ENCODE measurements at places on chromosomes 2 and 18. TPM values are rescaled to one million over a fixed set of nuclear protein-coding genes. Genes with fewer than 3 reads are reported as not detected.

DNA sequence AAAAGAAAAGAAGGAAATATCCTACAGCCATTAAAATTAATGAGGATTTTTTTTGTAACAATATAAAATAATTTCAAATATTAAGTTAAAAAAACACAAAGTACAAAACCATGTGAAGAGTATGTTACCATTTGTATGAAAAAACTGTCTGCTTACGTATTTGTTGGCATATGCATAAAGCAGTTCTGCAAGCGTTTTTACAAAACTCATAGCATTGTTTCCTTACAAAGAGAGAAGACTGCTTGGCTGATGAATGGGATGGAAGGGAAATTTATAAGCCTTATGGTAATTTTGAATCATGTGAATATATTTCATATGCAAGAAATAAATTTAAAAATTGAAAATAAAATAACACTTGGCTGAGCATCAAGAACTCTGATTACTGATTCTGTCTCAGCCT is 63.1 kb downstream of the METTL4 start:
- DNase-seq, result no peak

DNA sequence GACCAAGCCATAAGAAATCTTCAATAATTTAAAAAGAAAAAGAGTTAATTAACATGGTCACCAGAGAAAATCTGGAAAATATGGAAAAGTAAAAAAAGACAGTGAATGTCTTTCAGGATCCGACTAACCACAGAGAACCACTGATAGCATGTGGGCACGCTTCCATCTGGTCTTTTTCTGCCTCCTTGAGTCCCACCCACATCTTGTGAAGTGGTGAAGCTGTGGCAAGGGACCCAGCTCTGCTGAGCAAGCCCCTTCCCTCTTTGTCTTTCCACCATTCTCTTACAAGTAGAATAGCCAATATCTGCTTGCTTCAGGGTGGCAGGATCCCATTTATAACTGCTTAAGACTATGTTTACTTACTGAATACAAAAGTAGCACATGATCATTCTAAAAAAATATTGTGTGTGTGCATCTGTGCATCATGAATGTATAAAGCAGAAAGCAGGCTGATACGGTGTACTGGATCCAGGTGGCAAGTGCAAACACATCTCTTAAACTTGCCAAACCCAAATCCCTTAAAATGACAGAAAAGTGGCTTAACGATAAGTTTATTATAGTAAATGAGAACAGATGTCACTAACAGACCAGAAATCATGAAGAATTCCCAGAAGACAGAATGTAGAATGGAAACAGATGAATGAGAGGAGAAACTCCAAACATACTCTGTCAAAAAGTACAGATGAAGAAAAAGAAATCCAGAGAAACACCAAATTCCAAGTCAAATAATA is 52.3 kb downstream of the FOXI3 start:
- no peak for DNase-seq

Gene NRP2
- 82.0 TPM for total RNA-seq

Gene ANO7
- 0.59 TPM for total RNA-seq

GRCh38 chr2:210199186-210199765 is 26.0 kb downstream of the ACADL start:
- DNase-seq, result no peak

DNA sequence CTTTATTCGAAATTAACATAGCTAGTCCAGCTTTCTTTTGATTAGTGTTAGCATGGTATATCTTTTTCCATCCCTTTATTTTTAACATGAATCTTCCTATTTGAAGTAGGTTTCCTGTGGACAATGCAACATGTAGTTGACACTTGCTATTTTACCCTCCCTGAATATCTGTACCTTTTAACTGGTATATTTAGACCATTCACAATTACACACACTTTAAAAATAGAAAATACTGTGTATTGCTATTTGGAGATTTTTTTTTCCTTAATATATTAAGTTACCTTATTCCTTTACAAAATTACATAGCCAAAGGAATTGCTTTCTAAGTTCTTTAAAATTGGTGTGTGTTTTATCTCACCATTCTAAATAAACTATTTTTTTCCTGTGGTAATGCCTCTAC is 15.0 kb downstream of the RNF144A start:
- no peak for DNase-seq

DNA sequence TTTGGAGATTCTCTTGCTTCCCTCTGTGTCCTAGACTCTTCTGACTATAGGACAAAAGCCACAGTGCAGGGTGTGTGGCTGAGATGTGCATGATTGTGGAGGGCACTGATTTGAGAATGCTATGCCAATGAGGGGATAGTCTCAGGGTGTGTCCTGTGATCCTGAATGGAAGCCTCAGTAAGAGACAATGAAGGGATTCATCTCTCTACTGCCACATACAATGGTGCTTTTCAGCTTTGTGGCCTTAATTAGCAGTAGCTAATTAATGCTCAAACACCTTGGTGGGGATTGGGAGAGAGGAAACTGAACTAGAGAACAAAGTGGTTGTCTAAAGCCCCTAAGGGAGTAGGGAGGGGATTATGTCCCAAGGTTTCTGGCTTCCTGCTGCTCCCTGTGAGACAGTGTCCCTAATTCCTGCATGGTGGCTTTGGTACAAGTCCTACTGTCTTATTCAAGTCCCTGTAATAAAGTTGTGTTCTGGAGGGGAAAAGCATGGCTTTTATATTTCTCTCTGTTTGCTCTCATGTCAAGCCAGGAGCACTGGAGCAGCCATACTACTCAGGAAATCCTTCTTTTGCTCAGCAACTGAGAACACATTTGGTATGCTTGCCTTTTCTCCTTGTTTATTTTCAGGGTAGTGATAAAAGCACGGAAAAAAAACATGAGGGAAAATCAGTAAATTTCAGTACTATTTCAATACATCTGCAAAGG is 415.2 kb upstream of the TCF4 start:
- no peak for DNase-seq

GRCh38 chr18:42141439-42141838 is 186.4 kb downstream of the PIK3C3 start:
- no peak for DNase-seq

GRCh38 chr2:28438532-28439063 is 45.9 kb downstream of the FOSL2 start:
- DNase-seq, result no peak

Gene MAL
- not detected for total RNA-seq

DNA sequence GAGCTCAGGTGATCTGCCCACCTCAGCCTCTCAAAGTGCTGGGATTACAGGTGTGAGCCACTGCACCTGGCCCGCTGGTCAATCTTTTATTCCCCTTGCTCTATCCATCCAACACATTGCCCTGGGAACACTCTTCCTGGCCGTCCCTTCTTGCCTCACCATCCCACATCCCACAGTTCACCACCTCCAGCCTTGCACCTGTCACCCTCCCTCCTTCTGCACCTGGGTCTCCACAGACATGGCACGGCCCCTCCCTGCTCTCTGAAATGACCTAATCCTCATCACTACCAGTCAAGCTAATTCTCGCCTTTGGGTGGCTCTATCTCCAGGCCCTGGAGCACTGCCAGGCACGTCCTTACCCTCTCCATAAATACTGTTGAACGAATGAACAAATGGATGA is 116.9 kb upstream of the TEX51 start:
- no peak for DNase-seq

GRCh38 chr18:35620765-35621164 is 39.2 kb downstream of the GALNT1 start:
- DNase-seq, result peak; percentile 30

DNA sequence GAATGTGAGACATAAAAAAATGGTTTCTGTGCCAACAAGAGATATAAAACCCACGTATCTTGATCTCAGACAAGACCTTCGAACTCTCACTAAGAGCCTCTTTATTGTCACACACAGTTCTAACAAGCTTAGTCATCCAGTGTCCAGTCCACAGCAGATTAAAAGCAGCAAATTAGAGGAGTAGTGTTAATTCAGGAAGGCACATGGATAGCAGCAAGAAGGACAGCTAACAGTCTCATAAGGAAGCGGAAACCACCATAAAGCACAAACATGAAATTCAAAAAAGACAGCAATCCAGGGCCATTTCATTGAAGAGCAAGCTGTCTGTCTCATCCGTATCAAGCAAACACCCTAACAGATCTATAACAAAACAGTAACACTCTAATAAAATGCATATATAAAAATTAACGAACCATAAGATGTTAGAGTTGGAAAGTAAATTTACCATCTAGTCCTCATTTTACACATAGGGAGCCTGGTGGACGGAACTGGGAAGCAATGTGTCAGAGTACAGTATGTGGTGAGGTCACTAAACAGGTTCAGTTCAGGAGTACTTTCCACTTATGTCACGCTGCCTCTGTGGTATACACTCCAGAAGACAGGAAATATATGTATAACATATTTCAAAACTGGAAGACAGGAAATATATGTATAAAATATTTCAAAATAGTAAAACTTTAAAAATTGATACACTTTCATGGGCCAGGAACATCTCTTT is 18.3 kb downstream of the AAK1 start:
- DNase-seq, result no peak

Data from pulmonary artery endothelial cell (primary cell).